Keratinocyte (primary cell): ENCODE measurements at places on chromosomes 6 and 20.

DNA sequence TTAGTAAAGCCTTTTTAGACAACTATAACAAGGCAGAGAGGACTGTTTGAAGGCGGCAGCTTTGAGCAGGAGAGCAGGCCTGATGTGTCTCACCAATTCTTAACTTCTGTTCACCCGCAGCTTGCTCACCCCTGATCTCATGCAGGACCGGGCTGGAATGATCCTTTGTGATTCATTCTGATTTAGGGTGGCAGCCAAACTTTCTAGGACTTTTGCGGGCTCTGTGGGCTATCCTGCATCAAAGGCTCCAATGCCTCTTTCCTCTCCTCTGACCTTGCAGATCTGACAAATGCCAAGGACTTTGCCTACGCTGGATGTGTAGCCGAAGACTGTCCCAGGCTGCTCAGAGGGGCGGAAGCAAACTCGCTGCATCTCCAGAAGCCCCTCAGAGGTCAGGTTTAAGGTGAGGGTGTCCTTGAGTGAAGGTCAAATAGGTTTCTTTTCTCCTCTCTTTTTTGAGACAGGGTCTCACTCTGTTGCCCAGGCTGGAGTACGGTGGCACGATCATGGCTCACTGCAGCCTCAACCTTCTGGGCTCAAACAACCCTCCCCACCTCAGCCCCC, 72.3 kb downstream of the VEGFA start:
- DNase-seq = no peak

- no peak for DNase-seq
These were observed 15.5 kb downstream of the COL9A3 start for GRCh38 chr20:62832212-62832922.

GRCh38 chr6:45537539-45537938, 159.8 kb upstream of the SUPT3H start:
- no peak for DNase-seq

- no peak for DNase-seq
These were observed 123.4 kb downstream of the LY86 start for GRCh38 chr6:6711832-6712448.

DNA sequence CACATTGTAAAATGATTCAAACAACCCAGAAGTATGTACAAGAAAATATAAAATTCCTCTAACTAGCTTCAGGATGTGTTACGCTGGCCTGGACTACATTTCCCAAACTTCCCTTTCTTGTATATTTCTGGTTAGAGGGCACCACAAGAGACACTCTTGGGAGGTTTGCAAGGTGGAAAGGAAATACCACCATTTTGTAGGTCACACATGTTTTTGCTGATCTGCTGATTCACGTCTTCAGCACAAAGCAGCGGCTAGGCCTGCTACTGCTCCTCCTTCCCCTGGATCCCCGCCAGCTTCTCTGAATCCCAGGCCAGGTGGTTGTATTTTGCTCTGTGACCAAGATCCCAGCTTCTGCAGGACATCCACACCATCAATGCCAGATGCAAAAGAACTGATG, 104.2 kb downstream of the AGPAT4 start:
- DNase-seq = no peak

DNA sequence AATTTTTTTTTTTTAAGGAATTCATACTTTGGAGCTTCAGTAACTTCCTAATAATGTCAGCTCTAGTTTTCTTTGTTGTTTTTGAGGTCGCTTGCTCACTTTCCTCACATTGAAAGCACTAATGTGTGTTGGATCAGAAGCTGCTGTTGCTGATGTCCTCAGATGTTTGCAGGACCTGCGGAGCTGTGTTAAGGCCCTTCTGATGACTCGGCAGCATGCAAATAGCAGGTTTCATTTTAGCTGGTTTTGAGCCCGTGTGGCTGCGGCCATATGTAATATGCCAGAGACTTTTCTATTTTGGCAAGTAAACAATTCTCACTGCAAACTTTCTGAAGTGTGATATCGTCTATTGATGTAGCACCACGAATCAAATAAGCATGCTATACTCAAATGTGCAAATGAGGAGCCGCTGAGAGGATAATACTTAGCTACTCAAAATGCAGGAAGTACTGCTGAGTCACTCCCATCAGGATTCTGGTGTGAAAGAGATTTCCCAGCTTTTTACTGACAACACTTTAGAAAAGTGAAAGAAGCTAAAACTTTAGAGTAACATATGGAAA, 187.8 kb downstream of the SASH1 start:
- no peak for DNase-seq
